ENCODE measurements at places on chromosomes 13 and 19.

DNA sequence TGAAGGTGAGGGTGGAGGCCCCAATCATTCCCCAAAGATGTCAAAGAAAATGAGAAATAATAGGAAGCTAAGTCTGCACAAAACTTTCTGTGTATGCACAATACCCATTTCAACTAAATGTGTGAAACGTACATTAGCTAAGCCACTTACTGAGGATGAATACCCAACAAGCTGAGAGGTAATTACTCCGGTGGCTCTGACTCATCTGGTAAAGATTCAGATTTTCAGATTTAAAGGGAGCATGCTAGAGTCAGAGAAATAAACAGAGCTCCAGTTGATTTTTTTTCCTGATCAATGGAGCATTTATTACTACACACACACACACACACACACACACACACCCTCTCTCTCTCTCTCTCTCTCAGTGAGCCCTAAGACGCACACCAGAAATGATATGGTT lies 194.8 kb upstream of the ARGLU1 start:
- DNase-seq: no peak

- peak; percentile 64 for DNase-seq
These were observed 112.2 kb upstream of the GPR12 start for GRCh38 chr13:26872525-26873385.

- DNase-seq: no peak
These were observed 10.6 kb upstream of the ZNF792 start for GRCh38 chr19:34974646-34975045.

DNA sequence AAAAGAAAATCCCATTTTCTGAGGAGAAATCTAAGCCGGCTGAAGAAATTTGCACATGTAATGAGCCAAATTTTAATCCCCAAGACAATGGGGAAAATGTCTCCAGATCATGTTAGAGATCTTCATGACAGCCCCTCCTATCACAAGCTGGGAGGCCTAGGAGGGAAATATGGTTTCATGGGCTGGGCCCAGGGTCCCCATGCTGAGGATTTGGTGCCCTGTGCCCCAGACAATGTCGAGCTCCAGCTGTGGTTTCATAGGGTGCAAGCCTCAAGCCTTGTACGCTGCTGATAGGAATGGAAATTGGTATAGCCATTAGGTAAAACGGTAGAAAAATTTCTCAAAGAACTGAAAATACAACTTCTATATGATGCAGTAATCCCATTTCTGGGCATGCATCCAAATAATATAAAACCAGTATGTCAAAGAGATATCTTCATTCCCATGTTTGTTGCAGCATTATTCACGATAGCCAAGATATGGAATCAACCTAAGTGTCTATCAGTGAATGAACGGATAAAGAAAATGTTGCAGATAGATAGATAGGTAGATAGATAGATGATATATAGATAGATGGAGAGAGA lies 19.3 kb upstream of the FREM2 start:
- no peak for DNase-seq

- DNase-seq: peak; percentile 41
These were observed 22.3 kb downstream of the TMEM161A start for GRCh38 chr19:19115954-19116353.

GRCh38 chr13:18952225-18953016 lies 229.2 kb downstream of the TUBA3C start:
- no peak for DNase-seq

- DNase-seq: no peak
These were observed 450 bp downstream of the FBXW9 start for GRCh38 chr19:12695997-12696365.

DNA sequence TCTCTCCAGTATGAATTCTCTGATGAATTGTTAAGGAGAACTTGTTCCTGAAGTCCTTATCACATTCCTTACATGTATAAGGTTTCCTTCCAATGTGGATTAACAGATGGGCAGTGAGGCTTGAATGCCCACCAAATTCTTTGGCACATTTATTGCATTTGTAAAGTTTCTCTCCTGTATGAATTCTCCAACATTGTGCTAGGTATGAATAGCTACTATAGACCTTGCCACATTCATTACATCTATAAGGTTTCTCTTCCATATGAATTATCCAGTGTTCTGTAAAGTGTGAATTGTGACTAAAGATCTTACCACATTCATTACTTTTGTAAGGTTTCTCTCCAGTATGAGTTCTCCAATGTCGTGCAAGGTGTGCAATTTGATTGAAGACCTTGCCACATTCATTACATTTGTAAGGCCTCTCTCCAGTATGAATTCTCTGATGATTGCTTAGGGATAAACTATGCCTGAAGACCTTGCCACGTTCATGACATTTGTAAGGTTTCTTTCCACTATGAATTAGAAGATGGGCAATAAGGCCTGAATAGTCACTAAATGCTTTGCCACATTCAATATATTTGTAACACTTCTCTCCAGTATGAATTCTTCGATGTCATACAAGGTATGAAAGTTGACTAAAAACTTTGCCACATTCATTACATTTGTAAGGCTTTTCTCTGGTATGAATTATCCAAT lies 20.4 kb downstream of the ZNF578 start:
- DNase-seq: no peak

- DNase-seq: no peak
These were observed 22.8 kb upstream of the STK24 start for GRCh38 chr13:98599502-98600328.

- no peak for DNase-seq
These were observed 78.4 kb downstream of the DPF1 start for GRCh38 chr19:38145623-38146022.

GRCh38 chr13:24632382-24633121 lies 47.7 kb upstream of the ATP12A start:
- no peak for DNase-seq

DNA sequence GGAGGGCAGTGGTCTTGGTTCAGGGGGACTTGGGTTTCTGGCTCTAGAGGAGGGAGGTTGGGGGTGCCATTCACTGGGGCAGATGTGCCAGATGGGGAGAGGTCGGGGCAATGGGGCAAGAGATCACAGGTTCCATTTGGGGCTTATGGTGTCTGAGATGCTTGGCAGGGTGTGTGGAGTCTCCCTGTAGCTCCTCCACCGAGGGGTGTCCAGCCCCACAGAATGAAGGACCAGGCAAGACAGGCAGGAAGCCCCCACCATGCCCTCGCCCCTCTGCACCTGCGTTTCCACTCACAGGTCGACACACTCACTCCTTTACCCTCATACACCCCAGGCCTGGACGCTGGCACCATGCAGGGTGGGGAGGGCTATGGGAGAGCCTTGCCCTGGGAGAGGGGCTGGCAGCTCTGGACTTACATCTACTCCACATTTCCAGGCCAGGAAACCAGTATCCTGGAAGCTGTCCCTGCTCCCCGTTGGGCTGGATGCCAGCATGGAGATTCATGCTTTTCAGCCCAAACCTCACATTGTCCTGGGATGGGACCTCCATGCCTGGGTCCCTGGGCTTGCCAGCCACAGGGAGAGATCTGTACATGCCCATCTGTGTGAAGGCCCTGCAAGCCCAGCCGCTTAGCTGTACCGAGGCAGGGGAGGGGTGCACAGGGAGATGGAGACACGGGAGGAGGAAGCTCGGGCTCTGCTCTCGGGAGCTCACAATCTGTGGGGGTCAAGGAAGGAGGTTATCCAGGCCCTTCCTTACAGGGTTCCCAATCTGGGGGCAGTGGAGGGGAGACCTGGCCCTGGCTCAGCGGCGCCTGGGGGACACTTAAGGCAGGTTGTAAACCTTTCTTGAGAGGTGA lies 77.1 kb downstream of the CHST8 start:
- no peak for DNase-seq

DNA sequence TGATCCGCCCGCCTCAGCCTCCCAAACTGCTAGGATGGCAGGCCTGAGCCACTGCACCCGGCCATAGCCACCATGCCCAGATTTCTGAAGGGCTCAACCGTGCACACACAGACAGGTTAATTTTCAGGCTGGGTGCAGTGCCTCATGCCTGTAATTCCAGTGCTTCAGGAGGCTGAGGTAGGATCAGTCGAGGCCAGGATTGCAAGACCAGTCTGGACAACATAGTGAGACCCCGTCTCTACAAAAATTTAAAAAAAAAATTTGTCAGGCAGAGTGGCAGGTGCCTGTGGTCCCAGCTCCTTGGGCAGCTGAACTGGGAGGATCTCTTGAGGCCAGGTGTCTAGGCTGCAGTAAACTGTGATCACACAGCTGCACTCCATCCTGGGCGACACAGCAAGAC lies 7.6 kb downstream of the TIMM13 start:
- no peak for DNase-seq

DNA sequence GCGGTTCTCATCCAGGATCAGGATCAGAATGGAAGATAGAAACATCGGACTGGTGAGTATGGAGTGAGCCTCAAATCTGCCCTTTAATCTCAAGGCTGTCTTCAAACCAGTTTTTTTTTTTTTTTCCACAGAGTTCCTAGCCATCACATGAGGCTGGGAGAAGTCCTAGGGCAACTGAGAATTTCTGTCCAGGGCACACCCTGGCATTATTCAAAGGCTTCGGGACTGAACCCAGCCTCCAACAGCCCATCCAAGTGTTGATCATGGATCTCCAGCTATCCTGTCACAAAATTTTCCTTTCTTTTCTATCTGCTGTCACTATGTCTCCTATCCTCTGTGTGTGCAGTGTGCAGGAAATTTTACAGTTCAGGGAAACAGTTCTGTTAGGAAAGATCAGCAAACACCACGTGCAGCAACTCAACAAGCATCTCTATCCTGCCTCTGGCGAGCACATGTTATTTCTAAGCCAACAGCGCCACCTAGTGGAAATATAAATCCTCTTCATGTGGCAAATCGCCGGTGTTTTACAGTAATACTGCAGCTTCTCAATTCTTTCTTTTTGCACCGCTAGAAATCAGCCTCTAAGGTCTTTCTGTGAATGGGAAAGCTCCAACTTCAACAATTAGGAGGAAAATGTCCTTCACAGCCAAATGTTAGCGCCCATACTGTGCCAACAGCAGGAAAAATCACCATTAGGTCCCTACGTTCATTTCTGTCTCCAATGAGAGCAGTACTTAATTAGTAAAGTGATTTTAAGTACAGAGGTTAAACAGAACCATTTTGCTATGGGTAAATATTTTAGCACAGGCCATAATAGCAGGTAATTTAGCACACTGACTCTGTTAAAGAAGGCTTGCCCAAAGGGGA lies 21.4 kb upstream of the ZNF181 start:
- peak; percentile 67 for DNase-seq

- no peak for DNase-seq
These were observed 35.5 kb upstream of the IGFL4 start for GRCh38 chr19:46076031-46076880.

GRCh38 chr13:76043874-76044273 lies 407.7 kb downstream of the LMO7 start:
- DNase-seq: no peak

GRCh38 chr19:4713384-4713951 lies 10.2 kb downstream of the DPP9 start:
- no peak for DNase-seq

DNA sequence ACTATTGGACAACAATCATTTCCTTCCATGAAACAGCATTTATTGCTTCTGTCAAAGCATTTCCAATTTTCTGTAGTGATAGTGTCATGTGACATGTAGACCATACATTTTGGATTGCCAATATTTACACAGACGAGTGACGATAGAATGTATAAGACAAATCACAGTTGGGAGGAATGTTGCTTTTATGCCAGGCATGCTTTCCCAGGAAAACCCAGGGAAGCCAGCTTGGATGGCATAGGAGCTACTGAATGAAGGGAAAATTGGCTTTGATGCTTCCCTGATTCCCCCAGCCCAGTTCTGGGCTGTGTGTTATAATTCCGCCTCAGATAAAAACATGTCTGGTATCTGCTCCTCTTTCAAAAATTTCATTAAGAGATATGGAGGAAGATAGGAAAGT lies 22.5 kb downstream of the SCEL start:
- no peak for DNase-seq

DNA sequence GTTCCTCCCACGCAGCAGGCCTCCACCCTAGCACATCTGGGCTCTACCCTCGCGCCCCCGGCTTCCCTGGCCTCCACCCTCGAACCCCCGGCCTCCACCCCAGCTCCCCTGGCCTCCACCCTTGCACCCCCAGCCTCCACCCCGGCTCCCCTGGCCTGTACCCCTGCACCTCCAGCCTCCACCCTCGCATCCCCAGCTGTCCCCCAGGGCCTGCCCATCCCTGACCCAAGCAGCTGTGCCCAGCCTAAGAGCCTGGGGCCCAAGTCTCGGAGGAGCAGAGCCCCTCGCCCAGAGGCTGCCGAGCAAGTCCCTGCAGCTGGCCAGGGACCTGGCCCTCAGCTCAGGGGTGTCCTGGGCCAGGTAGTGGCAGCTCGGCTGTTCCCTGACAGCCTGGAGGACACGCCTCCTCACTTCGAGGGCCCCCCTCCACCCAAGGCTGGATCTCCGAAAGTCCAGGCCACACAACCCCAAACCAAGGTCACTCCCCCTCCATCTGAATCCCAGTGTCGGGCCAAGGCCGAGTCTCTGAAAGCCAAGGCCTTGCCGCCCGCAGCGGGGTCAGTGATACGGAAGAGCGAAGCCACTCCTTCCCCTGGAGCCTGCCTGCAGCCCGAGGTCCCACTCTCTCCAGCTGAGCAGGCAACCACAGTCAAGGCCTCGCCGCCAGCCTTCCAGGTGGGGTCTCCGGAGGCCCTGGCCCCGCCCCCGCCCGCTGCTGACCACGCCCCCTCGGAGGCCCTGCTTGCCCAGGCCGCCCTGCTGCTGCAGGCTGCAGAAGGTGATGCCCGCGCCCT lies 7.9 kb upstream of the ARHGAP33 start:
- DNase-seq: no peak

- DNase-seq: no peak
These were observed 77.9 kb upstream of the TEX29 start for GRCh38 chr13:111242585-111242984.

GRCh38 chr19:38667661-38668171 lies 20.3 kb downstream of the ACTN4 start:
- DNase-seq: no peak

All from HL-60 (cell line).